ENCODE measurements at places on chromosomes 7 and 10.

- DNase-seq, result no peak
Observed at GRCh38 chr10:67770537-67770936, 67.5 kb downstream of the DNAJC12 start.

- no peak for DNase-seq
Observed at GRCh38 chr7:20464891-20465290, 134.2 kb downstream of the ITGB8 start.

DNA sequence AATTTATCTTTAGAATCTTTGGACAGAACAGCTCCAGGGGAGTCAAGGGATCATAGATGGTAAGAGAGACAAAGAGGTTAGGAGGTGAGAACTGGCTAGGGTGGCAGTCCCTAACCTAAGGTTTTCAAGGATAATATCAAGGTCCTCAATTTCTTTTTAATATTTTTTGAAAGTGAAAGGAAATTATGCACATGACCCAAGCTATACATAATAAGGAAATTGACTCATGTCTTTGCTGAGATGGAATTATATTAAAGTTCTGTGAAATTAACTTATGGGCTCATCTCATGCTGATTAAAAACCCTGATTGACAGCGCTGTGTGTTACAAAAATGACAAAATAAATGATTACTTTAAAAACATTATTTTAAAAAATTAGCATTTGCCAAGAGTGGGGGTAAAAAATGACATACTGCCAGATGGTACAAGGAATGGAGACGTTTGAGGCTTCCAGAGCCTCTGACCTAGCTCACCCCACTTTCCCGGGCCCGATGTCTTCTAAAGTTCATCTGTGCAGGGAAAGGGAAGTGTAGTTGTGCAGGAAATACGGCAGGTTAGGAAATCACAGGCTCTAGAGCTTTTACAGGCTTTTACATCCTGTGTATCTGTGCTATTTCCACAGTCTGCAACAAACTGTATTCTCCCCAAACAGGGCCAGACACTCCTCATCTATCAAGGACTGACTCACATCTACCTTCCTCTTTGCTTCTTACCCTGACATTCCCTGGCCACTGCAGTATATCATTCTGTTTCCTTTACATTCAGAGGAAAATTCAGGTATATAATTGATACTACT is 185.6 kb upstream of the PRSS58 start:
- DNase-seq, result no peak

GRCh38 chr7:138608275-138608674 is 92.9 kb downstream of the SVOPL start:
- no peak for DNase-seq

- no peak for DNase-seq
Observed at GRCh38 chr7:104328970-104329825, 795 bp downstream of the LHFPL3 start.

GRCh38 chr7:141649865-141650634 is 51.9 kb downstream of the DENND11 start:
- no peak for DNase-seq

- DNase-seq, result no peak
Observed at GRCh38 chr10:5079306-5079830, 14.8 kb upstream of the AKR1C3 start.

- no peak for DNase-seq
Observed at GRCh38 chr10:32538256-32538655, 92.3 kb downstream of the CCDC7 start.

All from stimulated activated CD4-positive, alpha-beta T cell treated with anti-CD3 and anti-CD28 coated beads, Interleukin-15, amount 100 ng/mL, for 1 hour (primary cell).